ENCODE measurements at places on chromosomes 6 and 20.
A peak's percentile ranks its signal among the peaks of the same experiment; 100 is the strongest.

DNA sequence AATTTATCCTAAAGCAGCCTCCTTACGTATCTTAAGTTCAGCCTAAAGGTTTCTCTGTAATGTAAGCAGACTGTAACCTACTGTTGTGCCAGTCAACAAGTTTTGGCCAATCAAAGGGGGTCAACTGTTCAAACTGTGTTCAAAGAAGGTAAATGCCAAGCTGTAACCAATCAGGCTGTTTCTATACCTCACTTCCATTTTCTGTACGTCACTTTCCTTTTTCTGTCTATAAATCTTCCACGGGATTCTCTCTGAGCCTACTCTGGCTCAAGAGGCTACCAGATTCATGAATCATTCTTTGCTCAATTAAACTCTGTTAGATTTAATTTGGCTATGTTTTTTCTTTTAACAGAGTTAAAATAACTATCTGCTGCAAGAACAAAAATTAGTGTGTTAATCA lies 5.1 kb upstream of the CALHM6 start:
- DNase-seq: no peak

GRCh38 chr6:101722471-101722870 lies 329.0 kb downstream of the GRIK2 start:
- DNase-seq: no peak

GRCh38 chr6:6834356-6835222 lies 246.1 kb downstream of the LY86 start:
- no peak for DNase-seq

DNA sequence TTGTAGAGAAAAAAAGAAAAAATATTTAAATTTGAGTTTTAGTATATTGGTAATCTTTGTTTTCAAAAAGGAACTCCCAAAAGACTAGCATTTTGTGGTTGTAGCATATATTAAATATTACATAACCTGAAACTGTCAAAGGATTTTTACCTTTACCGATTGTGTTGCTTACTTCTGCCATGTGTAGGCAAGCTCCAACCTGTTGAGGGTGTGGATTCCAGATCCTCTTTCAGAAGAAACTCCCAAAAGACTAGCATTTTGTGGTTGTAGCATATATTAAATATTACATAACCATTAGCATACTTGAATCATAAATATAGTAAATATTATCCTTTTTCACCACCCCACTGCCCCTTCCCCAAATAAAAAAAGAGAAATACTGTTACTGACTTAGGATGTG lies 3.2 kb downstream of the DSE start:
- DNase-seq: no peak

DNA sequence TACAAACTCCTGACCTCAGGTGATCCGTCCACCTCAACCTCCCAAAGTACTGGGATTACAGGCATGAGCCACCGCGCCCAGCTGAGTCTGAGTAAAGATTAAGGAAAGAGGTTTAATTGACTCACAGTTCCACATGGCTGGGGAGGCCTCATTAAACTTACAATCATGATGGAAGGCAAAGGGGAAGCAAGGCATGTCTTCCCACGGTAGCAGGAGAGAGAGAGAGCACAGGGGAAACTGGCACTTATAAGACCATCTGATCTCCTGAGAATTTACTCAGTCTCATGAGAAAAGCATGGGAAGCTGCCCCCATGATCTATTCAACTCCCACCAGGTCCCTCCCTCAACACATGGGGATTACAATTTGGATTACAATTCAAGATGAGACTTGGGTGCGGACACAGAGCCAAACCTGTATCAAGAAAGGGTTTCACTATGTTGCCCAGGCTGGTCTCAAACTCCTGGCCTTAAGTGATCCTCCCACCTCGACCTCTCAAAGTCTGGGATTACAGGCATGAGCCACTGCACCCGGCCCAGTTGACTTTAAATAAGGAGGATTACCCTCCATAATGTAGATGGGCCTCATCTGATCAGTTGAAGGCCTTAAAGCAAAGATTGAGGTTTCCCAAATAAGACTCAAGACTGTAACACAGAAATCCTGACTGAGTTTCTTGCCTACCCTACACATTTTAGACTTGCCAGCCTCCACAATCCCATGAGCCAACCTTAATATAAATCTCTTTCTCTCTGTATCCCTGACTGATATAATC lies 13.1 kb upstream of the PEX7 start:
- DNase-seq: no peak

- DNase-seq: peak; percentile 96
Observed at GRCh38 chr6:3884007-3884745, 35.0 kb downstream of the FAM50B start.

GRCh38 chr20:10447028-10447427 lies 11.9 kb downstream of the SLX4IP start:
- DNase-seq: peak; percentile 59

DNA sequence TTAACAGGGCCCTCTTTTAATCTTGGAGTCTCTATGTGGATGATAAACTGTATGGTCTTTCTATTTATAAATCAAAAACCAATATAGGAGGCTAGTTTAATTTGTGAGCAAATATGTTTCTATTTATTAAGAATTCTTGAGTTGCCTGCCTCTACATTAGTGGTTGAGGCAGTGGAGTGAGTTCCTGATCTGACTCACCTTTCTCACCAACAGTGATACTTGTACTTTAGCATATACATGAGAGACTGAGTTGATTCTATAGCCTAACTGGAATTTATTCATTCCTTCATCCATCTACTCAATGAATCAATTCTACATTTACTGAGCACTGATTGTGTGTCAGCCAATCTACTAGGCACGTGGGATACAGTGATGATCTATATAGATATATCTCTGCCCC lies 126.9 kb downstream of the TRMT11 start:
- DNase-seq: no peak

- DNase-seq: peak; percentile 55
Observed at GRCh38 chr20:31476643-31477215, 1.6 kb downstream of the REM1 start.

- peak; percentile 62 for DNase-seq
Observed at GRCh38 chr6:106512048-106512967, 117.0 kb downstream of the RTN4IP1 start.

DNA sequence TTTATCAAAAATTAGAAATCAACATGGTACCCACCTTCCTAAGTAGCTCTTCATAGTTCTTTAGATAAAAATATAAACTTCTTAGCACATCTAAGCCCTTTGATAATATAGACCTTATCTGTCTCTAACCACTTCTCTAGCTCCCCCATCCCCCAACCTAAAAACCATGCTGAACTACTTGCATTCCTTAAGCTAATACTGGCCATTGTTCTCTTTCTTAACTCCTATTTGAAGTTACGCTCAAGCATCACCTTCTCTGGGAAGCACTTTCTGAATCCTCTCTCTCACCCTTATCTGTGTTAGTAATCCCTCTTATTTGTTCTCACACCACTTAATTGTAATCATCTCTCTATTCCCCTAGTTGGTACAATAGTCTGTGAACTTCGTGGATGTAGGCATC lies 153.0 kb downstream of the PHF3 start:
- no peak for DNase-seq

DNA sequence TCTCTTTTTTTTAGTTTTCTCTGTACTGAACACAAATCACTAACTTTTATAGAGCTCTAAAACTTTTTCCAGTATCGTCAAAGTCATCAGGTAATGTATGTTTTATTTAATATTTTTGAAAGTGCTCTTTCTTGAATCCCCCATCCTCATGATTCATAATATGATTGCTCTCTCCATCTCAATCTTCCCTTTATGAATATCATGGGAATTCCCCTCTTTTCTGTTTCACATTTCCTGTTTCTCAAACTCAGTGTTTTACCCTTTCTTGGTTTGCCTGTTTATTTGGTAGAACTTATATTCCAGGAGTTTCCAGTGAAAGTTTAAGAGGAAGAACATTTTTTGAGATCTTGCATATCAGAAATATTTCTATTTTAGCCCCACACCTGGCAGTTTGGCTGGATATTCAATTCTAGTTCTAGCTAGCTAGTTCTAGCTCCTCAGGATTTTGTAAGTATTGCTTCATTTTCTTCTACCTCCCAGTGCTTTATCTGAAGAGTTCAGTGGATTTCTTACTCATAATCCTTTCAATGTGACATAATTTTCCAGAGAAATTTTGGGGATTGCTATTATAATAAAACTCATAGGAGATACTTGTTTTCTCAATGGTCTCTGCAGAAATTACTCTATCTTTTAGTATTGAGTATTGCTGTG lies 6.1 kb upstream of the C6orf58 start:
- no peak for DNase-seq

DNA sequence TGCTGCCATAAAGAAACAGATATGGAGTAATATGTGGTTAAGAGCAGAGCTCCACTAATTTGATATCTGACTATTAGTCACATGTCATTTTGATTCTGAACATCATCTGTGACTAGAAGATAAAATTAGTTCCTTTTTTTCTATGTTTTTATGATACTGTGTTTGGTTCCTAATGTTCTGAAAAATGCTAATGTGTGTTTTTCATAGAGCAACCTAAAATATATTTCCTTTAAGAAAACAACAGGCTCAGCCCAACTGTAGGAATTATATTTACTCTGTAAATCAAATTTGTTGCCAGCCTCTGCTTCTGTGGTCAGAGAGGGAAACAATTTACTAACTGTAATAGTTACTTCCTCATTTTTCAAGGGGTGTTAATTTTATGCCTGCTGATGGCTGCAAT lies 33.3 kb upstream of the TXLNB start:
- DNase-seq: peak; percentile 59

DNA sequence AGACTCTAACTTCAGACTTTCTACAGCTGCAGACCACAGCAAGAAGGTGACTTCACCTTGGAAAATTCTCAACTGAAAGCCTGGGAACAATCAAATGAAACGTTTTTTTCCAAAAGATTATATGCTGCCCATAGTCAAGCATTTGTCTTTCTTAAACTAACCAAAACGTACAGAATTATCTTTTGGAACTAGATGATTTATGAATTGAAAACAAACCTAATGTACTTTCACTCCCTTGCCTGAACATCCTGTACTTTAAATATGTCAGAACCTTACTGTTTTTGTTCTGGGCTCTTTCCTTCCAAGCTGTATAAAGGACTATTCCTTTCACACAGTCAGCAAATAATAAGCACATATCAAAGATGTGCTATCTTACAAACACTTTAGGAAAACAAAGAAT lies 62.4 kb upstream of the TNFAIP3 start:
- peak; percentile 94 for DNase-seq

- peak; percentile 16 for DNase-seq
Observed at GRCh38 chr6:38640216-38640909, 634 bp upstream of the BTBD9 start.

DNA sequence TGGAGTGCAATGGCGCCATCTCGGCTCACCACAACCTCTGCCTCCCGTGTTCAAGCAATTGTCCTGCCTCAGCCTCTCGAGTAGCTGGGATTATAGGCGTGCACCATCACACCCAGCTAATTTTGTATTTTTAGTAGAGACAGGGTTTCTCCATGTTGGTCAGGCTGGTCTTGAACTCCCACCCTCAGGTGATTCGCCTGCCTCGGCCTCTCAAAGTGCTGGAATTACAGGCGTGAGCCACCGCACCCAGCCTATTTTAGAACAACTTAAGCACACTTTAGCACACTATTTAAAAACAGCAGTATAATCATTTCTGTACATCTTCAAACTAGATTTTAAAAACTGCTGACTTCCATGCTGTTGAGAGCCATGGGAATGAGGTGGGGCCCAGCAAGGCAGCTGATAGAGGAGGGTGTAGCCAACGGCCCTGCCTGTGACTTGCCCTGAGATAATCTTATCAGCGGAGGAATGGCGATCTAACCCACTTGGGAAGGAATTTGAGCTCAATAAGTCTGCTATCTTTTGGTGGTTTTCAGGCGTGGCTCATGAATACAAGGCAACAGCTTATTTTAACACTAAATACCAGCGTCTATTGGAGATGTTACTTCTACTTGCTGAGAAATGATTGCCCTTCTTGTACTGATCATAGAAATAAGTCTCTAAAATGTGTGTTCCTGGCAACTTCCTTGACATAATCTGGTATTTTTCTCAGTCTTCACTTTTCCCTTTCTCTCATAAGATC lies 12.1 kb downstream of the ZDHHC14 start:
- DNase-seq: no peak

DNA sequence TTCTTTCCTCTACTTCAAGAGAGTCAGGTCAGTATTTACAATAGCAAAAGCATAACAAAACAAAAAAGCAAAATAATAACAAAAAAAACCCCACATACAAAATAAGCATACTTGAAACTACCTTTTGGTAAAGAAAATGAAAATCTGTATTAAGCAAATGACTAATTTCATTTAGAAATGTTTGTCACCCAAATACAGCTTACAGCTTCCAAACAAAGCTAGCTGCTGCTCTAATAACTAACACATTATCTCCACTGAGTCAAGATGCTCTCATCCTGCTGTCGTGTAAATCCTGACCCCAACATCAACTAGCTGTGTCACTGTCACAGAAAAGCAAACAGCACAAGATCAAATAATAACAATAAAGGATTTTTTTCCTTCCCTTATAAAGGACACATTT lies 21.7 kb downstream of the MAP7 start:
- DNase-seq: no peak

GRCh38 chr6:10141746-10142443 lies 273.0 kb downstream of the TFAP2A start:
- DNase-seq: no peak

- DNase-seq: peak; percentile 91
Observed at GRCh38 chr6:683742-684440, 9.0 kb downstream of the EXOC2 start.

DNA sequence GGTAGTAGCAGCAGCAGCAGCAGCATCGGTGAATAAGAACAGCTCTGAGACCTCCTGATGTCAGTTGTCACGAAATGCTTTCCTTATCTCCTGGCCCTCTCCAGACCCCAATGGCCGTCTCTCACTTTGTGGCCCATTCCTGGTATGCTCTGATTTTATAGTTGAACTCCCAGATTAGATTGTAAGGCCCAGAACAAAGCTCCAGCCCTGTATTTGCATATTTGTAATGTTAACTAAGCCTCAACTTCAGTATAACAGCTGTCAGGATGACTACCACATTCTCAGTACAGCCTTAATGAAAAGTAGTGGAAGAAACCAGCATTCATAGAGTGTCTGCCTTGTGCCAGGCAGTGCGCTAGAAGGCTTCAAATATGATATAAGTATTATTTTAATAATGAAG lies 180.9 kb downstream of the SASH1 start:
- DNase-seq: no peak

DNA sequence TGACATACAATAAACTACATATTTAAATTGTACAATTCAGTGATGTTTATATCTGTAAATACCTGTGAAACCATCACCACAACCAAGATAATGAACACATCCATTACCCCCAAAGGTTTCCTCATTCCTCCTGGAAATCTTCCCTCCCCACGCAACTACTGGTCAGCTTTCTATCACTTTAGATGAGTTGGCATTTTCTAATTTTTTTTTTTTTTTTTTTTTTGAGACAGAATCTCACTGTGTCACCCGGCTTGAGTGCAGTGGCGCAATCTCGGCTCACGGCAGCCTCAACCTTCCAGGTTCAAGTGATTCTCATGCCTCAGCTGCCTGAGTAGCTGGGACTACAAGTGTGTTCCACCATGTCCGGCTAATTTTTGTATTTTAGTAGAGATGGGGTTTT lies 31.7 kb upstream of the ECI2 start:
- DNase-seq: no peak

GRCh38 chr20:38095017-38095686 lies 61.6 kb downstream of the RPRD1B start:
- no peak for DNase-seq

- no peak for DNase-seq
Observed at GRCh38 chr6:93105017-93105416, 314.3 kb downstream of the EPHA7 start.

GRCh38 chr6:52877168-52877567 lies 32.3 kb downstream of the GSTA3 start:
- peak; percentile 2 for DNase-seq

- no peak for DNase-seq
Observed at GRCh38 chr6:89604653-89605052, 33.9 kb downstream of the LYRM2 start.
